HS-5 (cell line): ENCODE measurements at places on chromosomes 6 and 20.

DNA sequence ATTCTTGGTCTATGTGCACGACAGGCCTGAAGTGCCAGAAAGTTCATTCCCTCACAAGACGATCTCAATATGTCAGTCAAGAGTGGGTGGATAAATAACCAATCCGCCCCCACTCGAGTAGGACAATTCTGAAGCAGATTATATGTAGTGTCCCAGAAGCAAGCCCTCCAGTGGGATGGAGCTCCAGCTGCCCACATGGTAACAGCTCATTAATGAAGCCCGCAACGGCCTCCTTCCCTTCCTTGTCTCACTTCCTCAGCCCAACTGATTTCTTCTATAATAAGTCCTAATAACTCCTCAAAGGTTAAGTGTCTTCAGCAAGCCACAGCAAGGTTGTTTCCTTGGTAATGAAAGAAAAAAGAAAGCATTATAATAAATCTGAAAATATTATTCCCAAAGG lies 82.1 kb upstream of the F13A1 start:
- DNase-seq: no peak

- peak; percentile 62 for DNase-seq
Measured at GRCh38 chr6:10411971-10412460, 2.9 kb downstream of the TFAP2A start.

DNA sequence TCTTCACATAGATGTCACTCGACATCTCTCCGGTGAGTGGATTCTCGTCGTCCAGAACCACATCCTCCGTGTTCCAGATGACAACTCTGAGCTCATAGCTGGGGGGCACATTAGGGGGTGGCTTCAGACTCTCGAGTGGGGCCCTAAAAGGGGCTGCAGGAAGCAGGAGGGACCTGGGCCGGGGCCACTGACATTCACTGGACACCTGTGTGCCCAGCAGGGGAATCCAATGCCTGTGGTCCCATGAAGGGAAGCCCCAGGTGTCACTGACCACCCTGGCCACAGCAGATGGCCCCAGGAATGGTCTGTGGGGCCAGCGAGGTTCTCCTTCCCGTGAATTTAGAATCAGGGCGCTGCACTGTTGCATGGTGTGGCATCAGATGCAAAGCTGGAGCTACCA lies 18.7 kb downstream of the ERGIC3 start:
- DNase-seq: no peak

DNA sequence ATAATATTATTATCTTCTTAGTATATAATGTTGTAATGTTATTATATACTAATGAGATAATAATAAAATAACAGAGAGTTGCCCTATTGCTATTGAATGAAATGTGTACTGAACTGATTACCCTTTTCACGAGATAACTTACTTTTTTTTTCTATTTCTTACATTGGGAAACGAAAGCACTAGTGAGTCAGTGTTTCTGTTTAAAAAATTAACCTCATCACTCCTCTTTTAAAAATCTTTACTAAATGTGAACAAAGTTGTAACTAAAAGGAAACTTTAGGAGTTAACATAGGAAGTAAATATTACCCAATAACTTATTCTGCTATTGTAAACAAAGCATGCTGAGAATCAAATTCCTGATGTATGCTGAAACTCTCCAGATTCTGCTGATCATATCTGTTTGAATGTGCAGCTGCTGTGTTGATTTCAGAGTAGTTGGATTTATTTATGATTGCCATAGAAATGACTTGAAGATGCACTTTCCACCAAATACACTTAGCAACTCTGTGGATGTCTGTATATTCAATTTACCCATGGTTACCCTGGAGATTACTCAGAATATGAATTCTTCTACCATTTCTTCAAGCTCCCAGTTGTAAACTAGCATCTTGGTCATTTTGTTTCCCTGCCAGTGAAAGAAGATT lies 523.4 kb downstream of the TENT5A start:
- no peak for DNase-seq

DNA sequence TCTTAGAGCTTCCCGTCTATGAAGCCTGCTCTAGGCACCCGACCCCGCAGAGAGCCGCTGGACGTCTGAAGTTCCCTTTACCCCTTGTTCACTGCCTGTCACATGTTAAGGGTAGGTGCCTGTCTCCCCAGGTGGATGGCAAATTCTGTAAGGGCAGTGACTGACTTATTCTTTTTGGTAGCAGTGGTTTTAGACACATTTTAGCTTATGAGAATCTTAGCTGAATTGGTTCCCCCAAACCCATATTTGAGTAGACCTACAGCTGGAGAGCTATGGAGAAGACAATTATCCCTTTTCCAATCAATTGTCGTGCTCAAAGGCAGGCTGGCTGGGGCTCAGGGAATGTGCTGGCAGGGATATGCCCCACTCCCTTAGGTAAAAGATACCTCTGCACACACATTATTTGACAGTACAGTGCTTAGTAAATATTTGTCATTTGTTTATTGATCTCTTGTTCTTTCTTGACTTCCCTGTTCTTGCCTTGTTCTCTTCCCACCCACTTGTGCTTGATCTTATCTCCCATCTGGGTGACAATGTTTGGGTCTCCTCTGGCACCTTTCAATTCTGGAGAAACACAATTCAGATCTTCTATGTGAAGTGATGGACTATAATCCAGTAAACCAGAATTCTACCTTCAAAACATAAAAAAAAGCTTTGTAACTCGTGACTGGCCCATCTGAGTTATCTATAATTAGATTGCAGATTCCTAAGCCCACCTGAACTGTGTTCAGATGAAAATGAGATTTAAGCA lies 114.3 kb upstream of the SLC2A12 start:
- no peak for DNase-seq

- DNase-seq: no peak
Measured at GRCh38 chr6:99270826-99271225, 78.6 kb downstream of the FAXC start.

DNA sequence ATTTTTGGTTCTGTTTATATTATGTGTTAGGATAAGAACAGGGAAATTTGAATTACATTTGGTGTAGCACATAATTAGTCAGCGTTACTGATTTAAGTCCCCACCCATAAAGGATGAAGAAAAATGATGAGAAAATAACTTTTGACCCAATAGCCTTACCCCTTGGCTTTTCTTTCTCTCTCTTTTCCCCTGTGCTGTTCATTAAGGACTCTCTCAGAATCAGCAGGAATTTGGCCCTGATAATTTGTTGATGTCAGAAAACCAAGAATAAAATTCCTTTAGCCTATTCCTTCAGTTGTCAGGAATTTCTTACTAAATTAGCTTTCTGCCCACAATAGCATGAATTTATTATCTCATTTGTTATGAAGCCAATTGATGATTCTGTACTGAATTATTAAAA lies 18.5 kb downstream of the PLCB1 start:
- DNase-seq: no peak

DNA sequence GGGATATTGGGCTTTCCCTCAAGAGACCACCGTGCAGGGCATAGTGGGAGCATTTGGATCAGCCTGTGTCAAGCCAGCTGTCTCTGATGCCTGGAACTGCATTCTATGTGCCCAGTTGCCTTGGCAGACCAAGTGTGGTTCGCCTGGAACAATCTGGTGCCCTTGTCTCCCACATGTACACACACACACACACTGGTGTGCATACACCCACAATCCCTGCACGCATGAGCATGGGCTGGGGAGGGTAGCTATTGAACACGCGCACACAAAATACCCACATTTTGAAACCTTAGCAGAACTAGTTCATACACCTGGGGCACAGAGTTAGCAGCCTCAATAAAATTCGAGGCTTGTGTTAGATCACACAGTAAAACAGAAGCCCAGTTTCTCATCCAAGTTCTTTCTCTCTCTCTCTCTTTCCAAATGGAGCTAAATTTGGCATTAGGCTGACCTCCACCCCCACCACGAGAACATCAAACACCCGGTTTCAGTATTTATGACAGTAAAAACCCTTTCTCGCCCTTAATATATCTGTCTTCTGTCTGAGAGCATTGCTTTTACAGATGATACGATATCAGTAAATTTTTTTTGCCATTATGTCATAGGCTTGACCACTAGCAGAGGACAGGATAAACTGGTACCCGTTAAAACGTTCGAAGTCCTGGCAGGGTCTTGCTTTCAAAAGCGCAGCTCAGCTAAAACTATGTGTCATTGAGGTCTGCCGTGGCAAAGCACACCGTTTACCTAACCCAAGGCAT lies 18.2 kb upstream of the NFATC2 start:
- DNase-seq: peak; percentile 36

DNA sequence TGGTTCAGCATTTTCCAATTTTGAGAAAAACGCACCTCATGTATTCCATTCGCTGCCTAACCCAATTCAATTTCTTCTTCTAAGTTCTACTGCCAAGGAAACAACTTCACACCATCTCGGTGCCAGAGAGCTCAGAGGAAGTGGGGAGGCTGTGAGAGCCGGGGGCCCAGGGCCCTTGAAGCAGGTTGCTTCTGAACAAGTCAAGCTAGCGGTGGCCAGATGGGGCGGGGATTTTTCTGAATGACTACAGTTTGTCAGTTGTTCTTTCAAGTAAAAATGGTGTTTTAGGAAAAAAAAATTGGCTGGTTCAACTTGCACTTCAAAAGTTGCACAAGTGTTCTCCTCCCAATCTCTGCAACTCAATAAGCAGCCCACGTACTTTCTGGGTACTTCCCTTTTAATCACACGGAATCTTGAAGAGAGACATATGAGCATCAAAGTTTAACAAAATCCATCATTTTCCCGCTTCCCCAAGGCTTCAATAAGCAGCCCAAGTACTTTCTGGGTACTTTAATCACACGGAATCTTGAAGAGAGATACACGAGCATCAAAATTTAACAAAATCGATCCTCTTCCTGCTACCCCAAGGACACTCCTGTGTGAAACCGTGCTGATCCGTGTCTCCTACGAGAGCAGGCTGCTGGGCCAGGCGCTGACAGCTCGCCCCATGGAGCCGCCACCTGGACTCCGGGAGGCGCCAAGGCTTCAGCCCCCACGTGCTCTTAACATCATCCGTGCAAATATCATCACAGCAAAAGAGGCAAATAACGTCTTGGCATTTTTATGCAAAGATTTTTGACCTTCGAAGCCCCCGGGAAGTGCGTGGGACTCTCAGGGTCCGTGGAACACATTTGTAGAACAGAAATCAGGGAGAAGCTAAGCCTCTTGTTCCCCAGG lies 186.7 kb upstream of the PDE10A start:
- no peak for DNase-seq

DNA sequence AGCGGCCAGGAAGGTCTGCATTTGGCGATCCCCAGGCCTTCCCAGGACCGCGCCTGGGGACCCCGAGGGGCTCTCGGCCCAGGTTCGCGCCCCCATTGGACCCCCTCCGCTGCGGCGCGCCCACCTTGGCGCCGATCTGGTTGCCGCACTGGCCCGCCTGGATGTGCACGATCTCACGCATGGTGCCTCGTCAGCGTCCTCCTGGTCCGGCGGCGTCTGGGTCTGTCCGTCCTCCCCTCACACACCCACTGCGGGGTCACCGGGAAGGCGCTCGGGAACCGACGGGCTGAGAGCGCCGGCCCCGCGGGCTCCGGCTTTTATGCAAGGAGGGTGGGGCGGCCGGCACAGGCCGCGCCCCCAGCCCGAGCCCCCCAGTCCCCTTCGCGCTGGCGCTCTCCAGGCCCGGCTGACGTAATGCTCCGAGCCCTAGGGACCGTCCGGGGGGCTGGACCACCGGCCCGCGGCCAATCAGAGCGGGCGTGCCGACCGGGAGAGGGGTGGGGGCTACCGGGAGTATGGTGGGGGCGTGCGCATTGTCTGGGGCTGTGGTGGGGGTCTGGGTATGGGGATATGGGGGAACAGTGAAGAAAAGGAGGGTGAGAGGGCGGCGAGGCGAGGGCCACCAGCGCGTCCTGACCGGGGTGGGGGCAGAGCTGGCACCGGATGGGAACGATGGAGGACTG lies at the start of gene TUBB2B:
Gene TUBB2B (minus strand): TSS at position 291 of the 683 bp plus-strand sequence. CDS start 110 bp downstream, at position 181.
- DNase-seq: no peak

DNA sequence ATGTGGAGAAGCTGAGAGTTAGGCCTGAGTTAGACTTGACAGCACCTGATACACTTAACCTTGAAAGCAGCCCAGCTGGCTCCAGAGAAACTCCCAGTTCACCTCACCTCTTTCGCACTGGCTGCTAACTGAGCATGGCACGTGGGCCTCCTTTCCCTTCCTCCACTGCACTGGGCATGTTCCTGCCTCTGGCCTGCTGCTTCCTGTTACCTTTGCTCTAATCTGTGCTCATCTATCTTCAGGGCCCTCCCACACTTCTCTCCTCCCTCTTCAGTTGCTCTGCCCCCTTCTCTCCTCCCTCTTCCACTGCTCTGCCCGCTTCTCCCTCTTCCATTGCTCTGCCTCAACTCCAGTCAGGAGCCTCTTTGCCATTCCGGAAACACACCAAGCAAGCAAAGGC lies 13.7 kb upstream of the UBE2V1 start:
- DNase-seq: no peak

DNA sequence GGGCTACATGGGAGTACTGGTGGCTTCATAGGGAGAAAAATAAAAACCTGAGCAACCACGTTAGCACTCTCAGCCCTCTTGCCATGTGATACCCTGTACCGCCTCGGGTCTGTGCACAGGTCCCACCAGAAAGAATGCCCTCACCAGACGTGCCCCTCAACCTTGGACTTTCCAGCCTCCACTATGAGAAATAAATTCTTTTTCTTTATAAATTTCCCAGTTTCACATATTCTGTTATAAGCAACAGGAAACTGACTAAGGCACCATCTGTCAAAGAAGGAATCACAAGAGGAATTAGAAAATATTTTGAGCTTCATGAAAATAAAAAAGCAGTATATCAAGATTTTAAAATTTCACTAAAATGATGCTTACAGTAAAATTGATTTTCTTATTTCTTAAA lies 168.4 kb upstream of the BMP5 start:
- DNase-seq: no peak

- no peak for DNase-seq
Measured at GRCh38 chr20:47638851-47639250, 137.2 kb downstream of the NCOA3 start.

- no peak for DNase-seq
Measured at GRCh38 chr6:111803371-111803770, 69.9 kb downstream of the FYN start.

DNA sequence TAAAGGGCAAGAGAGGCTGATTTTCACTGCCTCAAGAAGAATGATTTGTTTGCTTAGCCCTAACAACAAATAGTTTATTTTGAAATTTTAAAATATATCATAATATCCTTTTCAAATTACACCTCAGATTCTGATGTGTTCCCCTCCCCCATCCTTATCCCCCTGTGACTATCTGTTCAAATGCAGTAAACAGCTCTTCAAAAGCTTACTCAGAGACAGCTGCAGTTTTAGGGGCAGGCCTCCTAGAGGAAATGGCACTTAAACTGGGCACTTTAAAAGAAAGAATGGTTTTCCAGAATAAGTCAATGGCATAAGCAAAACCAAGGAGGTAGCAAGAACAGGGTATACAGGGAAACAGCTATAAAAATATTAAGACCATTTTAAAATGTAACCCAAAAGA lies 118.6 kb upstream of the UST start:
- no peak for DNase-seq
